ENCODE measurements at places on chromosomes 3 and 15.

- DNase-seq: no peak
These were observed 156.3 kb upstream of the TMC3 start for GRCh38 chr15:81530271-81530691.

DNA sequence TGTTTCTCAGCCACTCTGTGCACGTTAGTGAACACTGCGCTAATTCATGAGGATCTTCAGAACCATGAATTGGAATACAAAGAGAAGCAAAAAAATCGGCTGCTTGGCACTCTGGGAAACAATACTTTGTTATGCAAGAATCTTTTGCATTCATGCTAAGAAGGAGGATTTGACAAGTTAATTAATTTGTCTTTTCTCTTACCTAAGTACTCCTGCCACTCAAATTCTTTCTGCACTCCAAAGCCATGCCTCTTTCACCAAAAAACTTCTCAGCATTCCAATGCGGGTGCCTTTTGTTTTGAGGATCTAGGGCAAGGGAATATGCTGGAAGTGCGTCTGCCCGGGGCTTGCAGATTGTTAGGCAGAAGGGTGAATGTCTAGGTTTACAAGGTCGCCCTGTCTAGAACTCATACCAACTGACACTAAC lies 11.3 kb upstream of the KAT2B start:
- DNase-seq: no peak

- DNase-seq: peak; percentile 28
These were observed 373.1 kb downstream of the MFSD1 start for GRCh38 chr3:159174715-159175692.

GRCh38 chr15:95620934-95621579 lies 709.4 kb upstream of the NR2F2 start:
- DNase-seq: peak; percentile 52

DNA sequence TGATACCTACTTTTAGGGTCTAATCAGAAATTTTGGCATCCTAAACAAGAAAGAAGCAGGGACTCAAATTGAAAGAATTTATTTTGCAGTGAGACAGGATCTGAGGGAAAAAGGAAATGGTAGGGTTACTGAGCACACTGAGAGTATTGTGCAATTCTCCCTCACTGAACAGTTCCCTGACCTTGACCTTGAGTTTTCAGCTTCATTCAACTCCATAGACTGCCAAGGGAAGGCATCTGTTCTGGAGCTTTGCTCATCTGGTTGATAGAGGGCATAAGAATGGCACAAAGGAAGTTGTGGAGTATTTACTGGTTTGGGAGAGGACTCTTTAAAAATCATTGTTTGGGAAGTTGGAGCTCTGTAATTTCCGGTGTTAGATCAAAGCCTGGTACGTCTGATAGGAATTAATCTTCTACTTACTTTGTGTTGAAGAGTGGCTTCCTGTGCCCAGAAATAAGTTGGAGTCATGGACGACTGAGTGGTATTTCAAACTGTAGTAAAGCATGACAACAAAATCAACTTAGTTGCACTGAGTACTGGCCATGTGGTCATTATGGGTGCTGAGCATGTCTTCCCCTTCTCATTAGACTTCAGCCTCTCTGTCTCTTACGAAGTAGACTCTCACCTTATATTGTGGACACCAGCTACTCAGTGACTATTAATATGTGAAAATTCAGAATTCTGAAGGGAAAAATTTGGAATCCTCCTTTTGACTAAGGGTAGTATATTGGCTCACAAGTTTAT lies 40.8 kb downstream of the CLDN1 start:
- DNase-seq: peak; percentile 31

GRCh38 chr3:124250053-124250452 lies 258.1 kb upstream of the ROPN1 start:
- peak; percentile 20 for DNase-seq

DNA sequence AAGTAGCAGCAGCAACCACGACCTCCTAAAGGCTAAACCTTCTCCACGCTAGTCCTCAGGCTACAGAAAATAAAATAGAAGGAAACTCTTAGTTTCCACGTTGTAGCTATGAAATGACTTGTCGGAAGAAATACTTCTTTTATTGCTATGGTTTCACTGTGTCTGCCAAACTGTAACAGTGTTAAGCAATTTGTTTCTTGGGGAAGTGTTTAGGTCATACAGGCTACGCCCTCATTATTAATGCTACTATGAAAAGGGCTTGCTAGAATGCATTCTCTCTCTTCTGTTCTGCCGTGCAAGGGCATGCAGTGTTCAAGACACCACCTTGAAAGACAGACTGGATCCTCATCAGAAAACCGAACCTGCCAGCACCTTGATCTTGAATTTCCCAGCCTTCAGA lies 462.7 kb downstream of the PLOD2 start:
- no peak for DNase-seq

- DNase-seq: no peak
These were observed 96.4 kb downstream of the ITPR1 start for GRCh38 chr3:4589475-4590097.

DNA sequence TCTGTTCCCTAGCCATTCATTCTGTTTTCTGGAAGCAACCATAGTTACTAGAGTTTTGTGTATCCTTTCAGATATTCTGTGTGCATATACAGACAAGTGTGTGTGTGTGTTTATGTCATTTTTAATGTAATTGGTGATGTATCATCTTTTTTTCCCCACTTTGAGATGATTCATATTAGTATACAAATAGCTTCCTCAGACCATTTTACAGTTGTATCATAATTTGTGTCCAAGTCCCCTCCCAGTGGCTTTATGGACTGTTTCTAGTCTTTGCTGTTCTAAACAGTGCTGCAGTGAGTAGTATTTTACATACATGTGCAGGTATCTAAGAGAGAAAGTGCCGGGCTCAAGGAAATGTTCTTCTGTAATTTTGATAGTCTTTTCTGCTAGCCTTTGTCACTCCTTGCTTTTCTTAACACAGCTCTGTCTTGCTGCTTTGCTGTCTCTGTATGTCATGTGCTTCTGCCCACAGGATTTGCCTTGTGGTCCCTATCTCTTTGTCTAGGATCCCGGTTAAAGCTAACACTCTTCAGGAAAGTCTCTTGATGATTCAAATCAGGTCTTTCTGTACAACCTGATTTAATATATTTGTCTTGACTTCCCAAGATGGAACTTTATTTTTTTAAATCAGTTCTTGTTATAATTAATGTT lies 31.5 kb upstream of the FBXL22 start:
- DNase-seq: peak; percentile 7

DNA sequence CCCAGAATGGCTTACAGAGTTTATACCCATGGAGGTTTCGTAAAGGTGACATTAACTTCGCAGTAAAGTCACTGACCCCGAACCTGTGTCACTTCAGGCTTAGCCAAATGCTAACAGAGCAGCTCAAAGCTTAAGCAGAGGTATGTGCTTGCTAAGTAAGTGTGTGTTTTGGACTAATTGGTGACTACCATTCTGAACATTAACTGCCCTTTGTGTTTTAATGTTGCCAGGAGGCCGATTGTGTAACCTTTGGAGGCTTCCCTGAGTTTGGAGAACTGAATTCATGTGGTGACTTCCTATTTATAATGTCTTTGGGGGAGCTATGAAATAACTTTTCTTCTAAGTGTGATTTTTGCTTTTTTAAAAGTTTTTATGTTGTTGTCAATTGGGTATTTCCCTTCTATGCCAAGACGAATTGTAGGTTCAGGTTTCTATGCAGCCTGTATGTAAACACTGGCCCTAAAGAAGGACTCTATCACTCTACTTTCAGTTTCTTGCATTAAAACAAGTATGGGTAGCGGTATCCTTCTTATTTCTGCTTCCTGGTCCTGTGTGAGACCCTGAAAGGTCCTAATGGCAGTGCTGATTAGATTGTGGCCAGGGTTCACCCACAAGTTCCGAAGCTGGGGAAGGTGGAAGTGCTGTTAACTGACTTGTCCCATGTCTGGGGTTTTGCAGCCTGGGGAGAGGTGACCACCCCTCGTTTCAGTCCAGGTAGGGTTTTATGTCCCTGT lies 86.3 kb downstream of the IGF1R start:
- DNase-seq: peak; percentile 59

DNA sequence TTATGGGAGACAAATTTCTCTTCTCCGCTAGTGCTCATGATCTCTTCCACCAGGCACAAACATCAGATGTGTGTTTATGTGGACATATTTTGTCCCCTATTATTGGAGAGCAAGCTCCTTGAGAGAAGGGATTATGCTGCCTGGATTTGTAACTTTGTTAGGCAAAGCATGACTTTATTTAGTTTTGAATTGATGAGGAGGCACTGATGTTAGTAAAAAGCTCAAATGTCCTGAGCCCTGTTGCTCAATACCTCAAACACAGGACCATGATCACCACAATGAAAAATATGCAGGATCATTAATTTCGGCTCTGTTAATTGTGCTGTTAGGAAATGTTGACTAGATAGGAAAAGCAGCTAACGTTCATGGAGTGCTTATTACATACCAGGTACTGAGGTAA lies 29.1 kb downstream of the SCG5 start:
- peak; percentile 30 for DNase-seq

DNA sequence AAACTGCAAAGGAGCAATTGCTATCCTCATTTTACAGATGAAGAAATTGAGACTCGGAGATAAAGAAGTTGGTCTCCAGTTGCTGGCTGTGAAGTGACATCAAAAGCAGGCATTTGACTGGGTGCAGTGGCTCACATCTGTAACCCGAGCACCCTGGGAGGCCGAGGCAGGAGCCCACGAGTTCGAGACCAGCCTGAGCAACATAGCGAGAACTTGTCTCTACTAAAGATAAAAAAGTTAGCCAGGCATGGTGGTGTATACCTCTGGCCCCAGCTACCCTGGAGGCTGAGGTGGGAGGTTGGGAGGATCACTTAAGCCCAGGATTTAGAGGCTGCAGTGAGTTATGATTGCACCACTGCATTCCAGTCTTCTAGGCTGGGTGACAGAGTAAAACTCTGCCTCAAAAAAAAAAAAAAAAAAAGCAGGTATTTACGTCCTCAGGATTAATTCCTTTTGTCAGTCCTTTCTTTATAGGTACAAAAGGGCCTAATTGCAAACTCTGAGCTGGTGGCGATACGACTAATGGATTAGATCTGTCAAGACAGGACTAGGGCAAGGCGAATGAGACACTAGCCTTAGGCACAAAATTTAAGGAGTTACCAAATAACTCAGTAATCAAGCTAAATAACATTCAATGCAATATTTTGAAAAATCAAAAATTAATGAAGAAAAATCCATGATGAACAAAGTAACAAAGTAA lies 5.9 kb upstream of the DNASE1L3 start:
- DNase-seq: no peak

GRCh38 chr3:130925628-130926027 lies 31.7 kb downstream of the ATP2C1 start:
- DNase-seq: peak; percentile 54

GRCh38 chr3:148243609-148244008 lies 454.1 kb upstream of the AGTR1 start:
- DNase-seq: no peak

GRCh38 chr15:70014860-70015490 lies 82.7 kb downstream of the TLE3 start:
- DNase-seq: no peak

- peak; percentile 69 for DNase-seq
These were observed 7.4 kb upstream of the U2SURP start for GRCh38 chr3:142993958-142994442.

GRCh38 chr15:95086531-95087252 lies 855.3 kb downstream of the MCTP2 start:
- DNase-seq: peak; percentile 82

GRCh38 chr3:197028728-197029510 lies 698 bp downstream of the MELTF start:
- DNase-seq: no peak

- no peak for DNase-seq
These were observed 35.4 kb downstream of the FXR1 start for GRCh38 chr3:180947761-180948390.

DNA sequence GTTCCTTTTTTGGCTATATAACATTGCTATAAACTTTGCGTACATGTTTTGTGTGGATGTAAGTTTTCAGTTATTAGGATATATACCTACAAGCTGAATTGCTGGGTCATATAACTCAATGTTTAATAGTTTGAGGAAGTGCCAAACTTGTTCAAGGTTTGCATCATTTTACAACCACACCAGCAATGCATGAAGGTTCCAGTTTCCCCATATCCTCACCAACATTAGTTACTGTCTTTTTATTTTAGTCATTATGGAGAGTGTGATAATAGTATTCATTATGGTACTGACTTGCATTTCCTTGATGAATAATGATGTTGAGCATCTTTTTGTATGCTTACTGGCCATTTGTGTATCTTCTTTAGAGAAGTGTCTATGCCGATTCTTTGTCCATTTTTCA lies 112.3 kb downstream of the NR1I2 start:
- no peak for DNase-seq

GRCh38 chr15:86644339-86644738 lies 564.7 kb downstream of the AGBL1 start:
- no peak for DNase-seq

GRCh38 chr3:168495270-168495669 lies 399.5 kb upstream of the GOLIM4 start:
- DNase-seq: no peak

DNA sequence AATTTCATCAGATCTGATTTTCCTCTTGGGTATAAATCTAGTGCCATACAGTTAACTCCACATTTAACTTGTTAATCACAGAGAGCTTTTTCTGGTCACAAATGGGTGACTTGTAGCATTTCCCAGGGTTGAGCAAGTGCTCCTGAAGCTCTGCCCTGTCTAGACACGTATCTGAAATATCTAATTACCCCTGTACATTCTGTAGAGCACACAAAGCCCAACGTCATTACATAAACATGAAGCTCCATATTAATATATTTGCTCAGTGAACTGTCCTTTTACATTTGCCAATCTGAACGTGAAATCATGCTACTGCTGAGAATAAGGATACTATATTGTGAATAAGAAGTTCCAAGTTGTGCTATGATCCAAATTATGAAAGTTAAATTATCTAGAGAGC lies 49.0 kb downstream of the THBS1 start:
- DNase-seq: no peak

DNA sequence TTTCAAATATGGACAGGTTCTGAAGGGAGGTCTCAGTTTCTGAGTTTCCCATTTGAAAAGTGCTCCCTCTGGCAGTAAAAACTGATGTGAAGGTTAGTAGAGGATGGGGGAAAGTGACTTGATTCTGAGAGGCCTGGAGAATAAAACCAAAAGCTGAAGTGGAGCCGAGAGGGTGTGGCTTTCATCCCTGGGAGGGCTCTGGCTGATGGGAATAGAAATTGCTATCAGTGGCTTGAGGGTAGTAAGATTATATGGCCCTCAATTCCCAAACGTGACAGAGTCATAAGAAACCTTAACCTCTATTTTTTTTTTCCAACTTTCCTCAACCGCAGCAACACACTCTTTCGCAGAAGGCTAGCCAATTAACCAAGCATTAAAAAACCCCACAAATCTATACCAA lies 185.9 kb downstream of the MEIS2 start:
- DNase-seq: no peak
